ENCODE measurements at places on chromosomes 6 and 20. TPM values are rescaled to one million over a fixed set of nuclear protein-coding genes. Genes with fewer than 3 reads are reported as not detected.

Gene SLC17A3
- not detected for polyA plus RNA-seq

Gene PPDPF
- polyA plus RNA-seq, result 386 TPM

Gene SUMO4
- polyA plus RNA-seq, result 0.49 TPM

Gene RIPPLY2
- polyA plus RNA-seq, result 0.05 TPM

Gene LRFN2
- polyA plus RNA-seq, result not detected

Gene ZDHHC14
- 2.8 TPM for polyA plus RNA-seq

Gene ECT2L
- 2.7 TPM for polyA plus RNA-seq

Gene PRL
- polyA plus RNA-seq, result not detected

Gene PERP
- 15.9 TPM for polyA plus RNA-seq

Gene EEF1E1
- polyA plus RNA-seq, result 23.2 TPM
